ENCODE measurements at places on chromosomes 4 and X.
A peak's percentile ranks its signal among the peaks of the same experiment; 100 is the strongest.

GRCh38 chrX:76253432-76253831, 80.6 kb downstream of the PBDC1 start:
- DNase-seq = peak; percentile 61

DNA sequence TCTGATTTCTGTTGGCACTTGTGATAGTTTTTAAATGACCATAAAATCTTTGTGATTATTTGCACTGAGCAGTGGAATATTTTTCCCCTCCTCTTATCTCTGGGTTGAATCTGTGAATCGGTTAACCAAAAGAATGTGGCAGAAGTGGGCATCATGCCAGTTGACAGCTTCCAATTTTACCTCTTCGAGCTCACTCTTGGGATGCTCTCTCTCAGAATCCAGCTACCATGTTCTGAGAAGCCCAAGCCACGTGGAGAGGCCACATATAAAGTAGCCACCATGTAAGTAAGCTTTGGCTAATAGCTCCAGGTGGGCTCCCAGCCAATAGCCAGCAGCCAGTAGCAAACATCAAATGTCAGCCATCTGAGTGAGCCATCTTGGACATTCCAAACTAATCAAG, 12.9 kb upstream of the WDR19 start:
- no peak for DNase-seq

GRCh38 chr4:41882625-41883347, 52.4 kb upstream of the TMEM33 start:
- DNase-seq = peak; percentile 37

DNA sequence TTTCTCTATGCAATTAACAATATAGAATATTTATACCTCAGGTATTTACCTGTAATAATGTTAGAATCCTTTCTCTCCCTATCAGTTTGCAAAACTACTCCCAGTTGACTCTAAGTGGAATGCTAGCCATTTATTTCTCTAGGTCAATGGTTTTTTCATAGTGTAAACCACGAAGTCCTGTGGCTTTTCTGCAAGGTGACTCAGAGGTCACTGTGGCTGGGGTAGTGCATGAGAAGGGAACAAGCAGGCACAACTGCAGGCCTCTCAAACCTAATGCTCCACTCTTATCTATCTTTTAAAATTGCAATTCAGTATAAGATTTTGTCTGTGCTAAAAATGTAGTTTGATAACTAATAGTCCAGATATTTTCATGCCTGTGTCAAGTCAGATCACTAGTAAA, 159.4 kb downstream of the ANTXR2 start:
- no peak for DNase-seq

GRCh38 chr4:23135792-23136645, 443.3 kb downstream of the GBA3 start:
- peak; percentile 59 for DNase-seq

DNA sequence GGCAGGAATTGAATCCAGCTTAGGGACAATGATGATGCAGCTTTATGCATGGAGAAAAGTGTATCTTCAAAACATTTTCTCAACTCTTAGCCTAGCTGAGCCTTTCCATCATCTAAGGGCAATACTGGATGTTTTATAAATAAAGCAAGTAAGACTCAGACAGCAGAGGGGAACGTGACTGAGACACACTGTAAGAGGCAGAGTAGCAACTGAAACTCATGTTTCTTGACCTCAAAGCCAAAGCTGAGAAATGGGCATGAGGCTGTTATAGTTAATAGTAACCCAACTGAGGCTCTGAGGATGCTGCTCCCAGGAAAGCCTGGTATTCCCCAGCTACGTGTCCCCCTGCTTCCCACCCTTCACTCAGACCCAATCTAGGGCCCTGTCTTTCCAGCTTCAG, 44.6 kb downstream of the ARHGEF9 start:
- no peak for DNase-seq
